CD4-positive, alpha-beta T cell treated with Interleukin-21 for 1 hour (primary cell): ENCODE measurements at places on chromosomes 6 and 20.

- no peak for DNase-seq
These were observed 88.2 kb downstream of the ZFP64 start for GRCh38 chr20:52103335-52103912.

GRCh38 chr6:90338409-90338808 is 41.8 kb upstream of the BACH2 start:
- no peak for DNase-seq

DNA sequence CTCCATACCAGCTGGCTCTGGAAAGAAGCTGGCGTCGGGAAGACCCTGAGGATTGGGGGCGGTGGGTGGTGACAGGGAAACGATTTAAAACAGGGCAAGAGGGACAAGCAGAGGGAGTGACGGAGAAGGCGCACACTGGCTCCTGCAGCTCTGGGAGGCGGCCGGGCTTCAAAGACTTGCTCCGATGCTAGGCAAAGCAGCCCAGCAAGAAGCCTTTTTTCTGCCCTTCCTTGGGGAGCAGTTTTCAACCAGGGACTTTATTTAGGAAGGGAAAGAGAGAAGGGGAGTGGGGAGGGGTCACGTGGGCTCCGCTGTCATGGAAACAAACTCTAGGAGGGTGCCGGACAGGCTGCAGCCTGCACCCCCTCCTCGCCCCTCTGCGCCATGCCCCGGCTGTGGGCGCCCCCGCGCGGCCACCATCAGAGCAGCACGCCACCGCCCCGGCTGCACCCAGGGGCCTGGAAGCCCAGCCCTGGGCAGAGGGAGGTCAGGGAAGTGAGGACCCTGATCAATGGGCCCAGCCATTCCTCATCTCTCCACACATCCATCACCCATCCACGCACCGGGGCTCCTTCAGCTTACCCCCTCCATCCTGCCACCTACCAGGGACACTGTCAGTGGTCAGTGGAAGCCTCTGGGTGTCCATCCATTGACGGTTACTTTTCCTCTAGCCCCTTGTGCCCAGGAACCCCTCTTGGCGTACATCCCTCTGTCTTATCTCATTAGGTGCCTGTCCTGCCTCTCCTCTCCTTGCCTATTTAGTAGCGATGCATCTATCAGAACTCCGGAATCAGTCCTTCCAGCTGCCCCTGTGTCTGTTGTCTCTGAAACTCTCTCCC is 66.6 kb upstream of the CCDC167 start:
- DNase-seq, result peak; percentile 71

DNA sequence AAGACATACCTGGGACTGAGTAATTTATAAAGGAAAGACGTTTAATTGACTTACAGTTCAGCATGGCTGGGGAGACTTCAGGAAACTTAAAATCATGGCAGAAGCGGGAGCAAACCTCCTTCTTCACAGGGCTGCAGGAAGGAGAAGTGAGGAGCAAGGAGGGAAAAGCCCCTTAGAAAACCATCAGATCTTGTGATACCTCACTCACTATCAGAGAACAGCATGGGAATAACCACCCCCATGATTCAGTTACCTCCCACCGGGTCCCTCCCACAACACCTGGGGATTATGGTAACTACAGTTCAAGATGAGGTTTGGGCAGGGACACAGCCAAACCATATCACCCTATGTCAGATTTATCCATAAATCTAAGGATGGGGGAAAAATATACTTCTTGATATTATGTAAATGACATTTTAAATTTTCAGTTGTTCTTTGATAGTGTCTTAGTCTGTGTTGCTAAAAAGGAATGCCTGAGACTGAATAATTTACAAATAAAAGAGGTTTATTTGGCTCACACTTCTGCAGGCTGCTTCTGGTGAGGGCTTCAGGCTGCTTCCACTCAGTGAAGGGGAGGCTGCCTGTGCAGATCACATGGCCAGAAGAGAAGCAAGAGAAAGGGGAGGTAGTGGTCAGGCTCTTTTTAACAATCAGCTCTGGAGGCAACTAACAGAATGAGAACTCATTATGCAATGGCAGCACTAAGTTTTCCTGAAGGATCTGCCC is 1.2 kb upstream of the MCM9 start:
- DNase-seq, result no peak

DNA sequence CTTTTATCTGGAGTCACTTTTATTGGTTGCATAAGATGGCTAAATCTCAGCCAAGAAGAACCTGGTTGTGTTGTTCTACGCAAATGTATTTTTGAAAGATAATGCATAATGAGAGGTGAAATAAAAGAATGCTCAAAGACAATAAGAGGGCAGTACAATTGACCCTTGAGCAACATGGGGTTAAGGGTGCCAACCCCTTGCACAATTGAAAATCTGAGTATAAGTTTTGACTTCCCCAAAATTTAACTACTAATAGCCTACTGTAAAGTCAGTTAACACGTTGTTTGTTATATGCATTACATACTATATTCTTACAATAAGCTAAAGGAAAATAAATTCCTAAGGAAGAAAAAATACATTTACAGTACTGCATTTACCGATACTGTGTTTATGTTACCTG is 5.9 kb downstream of the RNF146 start:
- DNase-seq, result no peak

DNA sequence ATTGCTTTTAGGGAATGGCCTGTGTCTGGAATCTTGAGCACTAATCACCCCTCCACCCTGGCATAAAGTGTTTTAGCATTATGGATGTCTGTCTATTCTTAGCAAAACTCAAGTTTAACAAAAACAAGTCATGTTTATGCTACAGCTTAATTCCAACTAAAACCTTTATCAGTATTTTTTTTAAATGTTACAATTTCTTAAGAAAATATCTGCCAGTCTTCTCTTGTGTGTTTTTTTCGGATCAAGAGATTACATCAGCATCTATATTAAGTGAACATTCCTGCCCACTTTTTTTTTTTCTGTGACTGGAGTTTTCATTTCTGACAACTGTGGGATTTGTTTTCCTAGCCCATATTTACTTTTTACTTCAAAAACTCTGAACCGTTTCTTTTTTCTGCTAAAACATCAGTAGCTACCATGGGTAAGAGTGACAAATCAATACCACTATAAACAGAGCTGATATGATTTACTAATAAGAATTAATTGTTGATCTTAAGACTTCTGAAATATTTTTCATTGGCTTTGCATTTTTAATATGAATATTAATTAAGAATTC is 94.3 kb downstream of the EDN1 start:
- DNase-seq, result no peak

DNA sequence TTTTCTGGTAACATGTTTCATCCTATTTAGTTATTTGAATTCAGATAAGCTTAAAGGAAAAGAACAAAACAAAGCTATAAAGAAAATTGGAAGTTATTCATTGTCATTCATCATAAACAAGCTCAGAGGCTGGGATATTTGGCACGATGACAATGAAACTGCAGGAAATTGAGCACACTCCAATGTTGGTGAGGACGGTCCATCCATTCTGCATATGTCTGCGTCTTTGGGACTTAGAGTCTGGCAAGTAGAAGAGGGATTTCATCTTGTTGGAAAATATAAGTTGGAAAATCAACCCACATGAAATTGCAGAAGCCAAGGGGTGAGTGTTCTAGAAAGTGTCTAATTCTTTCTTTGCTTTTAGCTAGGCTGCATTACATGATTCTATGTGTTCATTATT is 78.4 kb downstream of the HDGFL1 start:
- DNase-seq, result no peak

- DNase-seq, result no peak
These were observed 9.8 kb downstream of the RBCK1 start for GRCh38 chr20:417801-418342.

GRCh38 chr6:143940011-143940597 is 68.0 kb downstream of the PLAGL1 start:
- DNase-seq, result peak; percentile 70

DNA sequence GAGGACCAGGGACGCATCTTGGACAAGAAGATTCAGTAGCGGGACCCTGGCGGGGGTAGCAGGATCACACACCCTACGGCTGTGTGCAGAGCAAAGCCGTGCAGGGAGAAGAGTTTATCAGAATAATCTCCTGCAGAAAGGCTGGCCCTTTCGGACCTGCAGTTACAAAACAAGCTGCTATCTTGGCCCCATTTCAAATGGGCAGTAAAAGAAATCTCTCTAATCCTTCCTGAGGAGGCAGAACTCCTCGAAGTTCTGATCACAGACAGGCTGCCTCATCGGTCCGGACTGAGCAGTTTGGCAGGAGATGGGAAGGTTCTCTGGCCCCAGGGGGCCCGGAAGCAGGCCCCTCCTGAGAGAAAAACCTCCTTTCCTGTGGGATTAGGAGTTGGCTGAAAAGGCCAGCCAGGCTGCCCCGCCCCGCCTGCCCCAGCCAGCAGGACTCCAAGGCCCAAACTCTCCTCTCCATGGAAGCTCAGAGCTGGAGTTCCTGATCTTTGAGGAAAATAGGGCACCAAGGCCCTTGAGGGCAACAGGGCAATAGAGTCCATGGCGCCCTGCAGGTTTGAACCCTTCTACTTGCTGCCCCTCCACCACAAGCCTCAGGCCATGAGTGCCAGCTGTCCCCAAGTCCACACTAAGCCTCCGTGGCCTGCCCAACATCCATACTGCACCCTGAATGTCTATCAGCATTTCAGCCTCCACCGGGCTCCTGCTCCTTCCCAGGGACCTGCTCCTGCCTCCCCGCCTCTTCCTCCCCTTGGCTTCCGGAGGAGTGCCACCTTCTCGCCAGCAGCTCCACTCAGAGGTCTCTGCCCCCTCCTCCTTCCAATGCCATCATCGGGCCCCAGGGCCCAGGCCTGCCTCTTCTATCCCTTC is 141.3 kb downstream of the PREX1 start:
- DNase-seq, result no peak

- DNase-seq, result peak; percentile 17
These were observed 99.9 kb upstream of the RIN2 start for GRCh38 chr20:19658137-19658536.

DNA sequence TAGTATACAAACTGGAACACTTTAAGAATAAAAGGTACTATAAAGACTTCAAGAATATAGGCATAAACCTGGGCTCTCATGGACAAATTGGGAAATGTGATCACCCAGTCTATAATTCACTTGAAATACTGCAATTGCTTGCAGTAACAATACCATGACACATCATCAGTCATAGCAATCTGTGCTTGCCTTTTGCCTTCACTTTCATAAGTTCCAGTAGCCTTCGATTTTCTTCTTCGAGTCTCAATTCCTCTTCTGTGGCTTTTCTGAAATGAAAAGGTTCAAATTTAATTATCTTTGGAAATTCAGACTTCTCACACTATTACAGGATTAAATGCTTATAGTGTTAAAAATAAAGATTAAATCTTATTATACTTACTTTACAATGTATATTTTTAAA is 96.3 kb upstream of the ZBTB24 start:
- DNase-seq, result no peak

GRCh38 chr6:15062516-15063252 is 183.2 kb upstream of the JARID2 start:
- no peak for DNase-seq

- no peak for DNase-seq
These were observed 73.1 kb downstream of the ADTRP start for GRCh38 chr6:11705483-11705882.

DNA sequence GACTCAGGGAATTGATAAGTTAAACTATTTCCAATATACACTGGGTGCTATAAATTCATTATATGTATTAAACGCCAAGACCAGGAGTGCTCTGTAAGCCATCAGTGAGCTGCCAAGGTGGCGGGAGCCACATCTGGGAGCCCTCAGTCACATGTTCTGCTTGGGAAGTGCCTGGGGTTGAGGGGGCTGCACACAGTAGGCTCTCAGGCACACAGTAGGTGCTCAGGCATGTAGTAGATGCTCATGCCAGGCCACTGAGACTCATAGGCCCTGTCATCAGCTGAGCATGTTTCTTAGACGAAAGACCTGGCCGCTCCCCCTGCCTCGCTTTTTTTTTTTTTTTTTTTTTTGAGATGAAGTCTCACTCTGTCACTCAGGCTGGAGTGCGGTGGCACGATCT is 83.3 kb upstream of the BHLHE23 start:
- DNase-seq, result no peak

DNA sequence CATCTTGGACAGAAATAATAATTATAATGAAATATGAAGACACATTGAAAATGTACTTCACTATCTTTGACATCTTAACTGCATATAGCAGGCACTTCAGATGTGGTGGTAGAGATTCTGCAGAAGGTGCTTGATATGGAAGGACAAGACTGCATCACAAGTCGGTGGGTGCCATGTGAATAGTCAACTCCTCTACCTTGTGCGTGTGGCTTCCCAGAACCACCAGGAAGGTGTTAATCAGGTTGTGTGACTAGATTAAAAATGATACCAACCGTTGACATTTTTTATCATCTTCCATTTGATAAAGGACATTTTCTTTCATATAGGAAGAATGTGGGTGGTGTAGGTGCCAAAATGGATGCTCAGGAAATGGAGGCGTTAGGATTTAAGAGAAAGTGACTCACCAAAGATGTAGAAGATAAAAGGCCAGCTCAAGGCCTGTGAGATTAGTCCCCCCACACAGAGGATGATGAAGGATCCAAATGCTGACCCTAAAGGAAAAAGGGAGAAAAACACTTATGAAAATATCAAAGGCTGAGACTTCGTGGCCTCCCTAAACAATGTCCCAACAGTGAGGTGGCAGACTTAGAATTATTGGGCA is 12.3 kb downstream of the SLC17A2 start:
- DNase-seq, result no peak

DNA sequence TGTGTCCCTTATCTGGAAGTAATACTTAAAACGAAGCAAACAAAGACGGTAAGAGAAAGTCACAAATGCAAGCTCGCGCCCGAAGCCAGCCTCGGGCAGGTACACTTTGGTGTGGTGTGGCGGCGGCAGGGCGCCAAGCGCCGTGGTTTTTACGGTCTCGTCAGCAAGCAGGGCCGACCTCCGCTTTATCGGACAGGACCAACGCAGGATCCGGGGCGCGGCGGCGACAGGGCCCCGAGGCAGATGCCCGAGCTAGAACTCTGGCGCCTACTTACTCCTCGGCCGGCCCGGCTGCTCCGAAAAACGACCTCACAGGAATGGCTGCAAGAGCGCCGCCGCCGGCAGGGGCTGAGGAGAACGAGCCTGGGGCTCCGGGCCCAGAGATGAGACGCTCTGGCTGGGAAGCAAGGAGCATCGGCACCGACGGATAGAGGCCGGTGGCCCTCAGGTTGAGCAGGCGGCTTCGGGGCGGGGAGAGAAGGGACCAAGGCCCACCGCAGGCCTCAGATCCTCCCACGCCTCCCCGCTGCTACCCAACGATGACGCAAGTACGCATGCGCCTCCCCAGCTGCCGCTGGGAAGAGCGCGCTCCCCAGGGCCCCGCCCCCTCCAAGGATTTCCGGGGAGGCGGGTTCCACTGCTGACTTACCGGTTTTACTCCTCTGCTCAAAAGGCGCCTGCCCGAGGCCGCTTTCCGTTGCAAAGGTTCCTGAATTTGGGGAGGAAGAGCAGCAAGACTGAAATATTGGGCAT is 60.6 kb downstream of the FAM217A start:
- DNase-seq, result peak; percentile 95

GRCh38 chr6:13299918-13300317 is 28.4 kb downstream of the TBC1D7 start:
- no peak for DNase-seq

DNA sequence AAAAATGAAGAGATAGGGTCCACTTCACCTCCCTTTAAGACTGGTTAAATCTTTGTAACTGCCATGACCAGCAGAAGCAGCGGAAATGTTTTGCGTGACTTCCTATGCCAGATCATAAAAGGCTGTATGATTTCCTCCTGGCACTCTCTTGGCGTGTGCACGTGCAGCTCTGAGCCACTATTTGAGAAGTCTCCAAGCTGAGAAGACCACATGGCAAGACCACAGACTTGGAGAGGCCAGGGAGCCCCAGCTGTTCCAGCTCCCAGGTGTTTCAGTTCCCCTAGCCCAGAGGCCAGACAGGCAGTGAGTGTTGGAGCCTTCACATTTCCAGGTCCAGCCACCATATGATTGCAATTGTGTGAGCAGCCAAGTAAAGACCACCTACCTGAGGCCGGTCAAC is 259.3 kb upstream of the RIN2 start:
- no peak for DNase-seq
